Activated CD4-positive, alpha-beta T cell treated with anti-CD3 and anti-CD28 coated beads, Interleukin-2, amount 10 ng/mL, durations not matched to agents 7 days and 5 days (primary cell): ENCODE measurements at places on chromosomes 3 and 15.

- DNase-seq = no peak
These were observed 364.1 kb downstream of the CGGBP1 start for GRCh38 chr3:87694678-87695077.

GRCh38 chr3:62774221-62774620 is 101.0 kb downstream of the CADPS start:
- DNase-seq = no peak

- DNase-seq = no peak
These were observed 130.9 kb upstream of the RASGRP1 start for GRCh38 chr15:38695249-38696108.

DNA sequence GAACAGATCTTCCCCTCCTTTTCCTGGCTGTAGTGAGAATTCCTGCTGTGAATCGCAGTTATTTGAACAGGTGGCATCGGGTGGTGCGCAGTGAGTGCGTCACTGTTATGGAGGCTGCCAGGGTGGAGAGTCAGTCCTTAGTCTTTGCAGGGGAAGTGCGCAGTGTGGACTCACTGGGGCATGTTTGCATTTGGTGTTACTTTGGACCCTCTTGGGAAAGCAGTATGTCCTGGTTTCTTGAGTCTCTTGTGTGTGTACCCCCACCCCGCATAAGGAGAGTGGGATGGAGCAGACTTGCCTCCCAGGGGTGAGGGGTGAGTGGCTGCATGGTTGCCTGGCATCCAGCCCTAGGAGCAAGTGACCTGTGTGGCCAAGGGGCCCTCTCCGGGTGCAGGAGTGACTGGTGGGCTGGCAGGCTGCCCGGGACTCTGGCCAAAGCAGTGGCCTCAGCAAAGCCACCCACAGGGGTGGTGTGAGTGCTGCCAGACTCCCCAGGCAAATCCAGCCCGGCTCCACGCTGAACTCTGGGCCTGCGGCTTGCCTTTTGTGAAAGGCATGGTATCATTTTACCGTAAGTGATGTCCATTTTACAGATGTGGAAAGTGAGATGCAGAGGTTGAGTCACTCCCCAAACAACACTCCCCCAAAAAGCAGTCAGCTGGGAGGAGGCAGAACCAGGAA is 46.4 kb downstream of the DNASE1L3 start:
- no peak for DNase-seq

GRCh38 chr3:65539616-65540015 is 499.1 kb downstream of the MAGI1 start:
- no peak for DNase-seq

DNA sequence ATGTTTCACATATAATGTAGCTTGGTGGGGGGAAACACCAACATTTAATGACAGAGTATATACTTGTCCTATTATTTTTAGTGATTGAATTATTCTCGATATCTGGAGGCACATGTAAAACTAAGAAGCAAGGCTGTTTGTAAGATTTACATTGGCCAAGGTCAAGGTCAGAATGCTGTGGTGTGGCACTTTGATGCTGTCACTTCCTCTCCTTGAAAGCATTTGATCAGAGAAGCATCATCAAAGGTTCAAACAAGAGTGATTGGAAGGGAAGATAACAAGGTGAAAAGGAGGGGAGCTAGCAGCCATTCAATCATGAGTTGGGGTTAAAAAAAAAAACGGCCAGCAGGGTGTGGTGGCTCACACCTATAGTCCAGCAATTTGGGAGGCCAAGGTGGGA is 26.4 kb downstream of the RTF1 start:
- peak; percentile 41 for DNase-seq

DNA sequence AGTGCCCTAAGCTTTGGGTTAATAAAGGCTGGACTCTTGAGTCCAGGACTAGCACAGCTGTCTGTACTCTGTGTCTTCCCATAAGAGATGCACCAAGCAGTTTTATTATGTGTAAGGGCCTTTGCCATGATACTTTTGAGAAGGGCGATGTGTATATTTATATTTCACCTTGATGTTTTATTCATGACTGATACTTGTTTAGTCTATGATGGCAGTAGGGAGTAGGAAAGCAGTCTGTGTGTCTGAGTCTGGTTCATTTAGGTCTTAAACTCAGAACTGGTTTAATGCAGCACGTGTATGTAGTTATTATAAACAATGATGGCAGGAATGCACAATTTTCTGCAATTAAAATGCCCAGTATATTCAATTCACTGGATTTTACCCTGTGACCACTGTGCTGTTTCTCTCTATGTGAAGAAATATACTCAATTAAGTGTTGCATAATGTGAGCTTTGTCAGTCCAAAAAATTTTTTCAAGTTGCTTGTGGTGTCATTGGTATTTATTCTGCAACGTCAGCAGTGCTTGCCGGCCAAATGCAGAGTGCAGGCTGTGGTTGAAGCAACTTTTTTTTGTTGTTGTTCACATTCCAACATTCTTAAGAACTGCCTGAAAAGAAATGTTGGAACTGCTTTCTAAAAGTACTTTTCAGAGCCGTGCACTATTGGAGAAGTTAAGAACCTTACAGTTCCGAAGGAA is 423.7 kb upstream of the SEMA6D start:
- no peak for DNase-seq

- DNase-seq = no peak
These were observed 436.9 kb upstream of the TGFBR2 start for GRCh38 chr3:30169487-30169886.

DNA sequence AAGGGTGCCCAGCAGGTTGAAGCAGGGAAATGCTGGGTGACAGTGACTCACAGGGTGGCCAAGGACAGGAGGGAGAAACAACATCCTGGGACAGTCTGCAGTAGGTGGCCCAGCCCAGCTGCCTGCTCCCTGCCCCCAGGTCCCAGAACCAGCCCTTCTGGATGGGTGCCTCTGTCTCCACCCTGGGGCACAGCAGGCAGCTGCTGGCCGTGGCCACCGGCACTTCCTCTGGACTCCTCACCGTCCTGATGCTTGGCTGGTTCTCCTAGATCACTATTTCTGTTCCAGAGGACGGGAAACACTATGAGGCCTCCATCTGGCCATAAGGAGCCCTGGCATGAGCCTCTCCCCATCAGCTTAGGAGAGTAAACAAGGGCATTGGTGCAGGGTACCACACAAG is 258.9 kb downstream of the XXYLT1 start:
- DNase-seq = no peak

DNA sequence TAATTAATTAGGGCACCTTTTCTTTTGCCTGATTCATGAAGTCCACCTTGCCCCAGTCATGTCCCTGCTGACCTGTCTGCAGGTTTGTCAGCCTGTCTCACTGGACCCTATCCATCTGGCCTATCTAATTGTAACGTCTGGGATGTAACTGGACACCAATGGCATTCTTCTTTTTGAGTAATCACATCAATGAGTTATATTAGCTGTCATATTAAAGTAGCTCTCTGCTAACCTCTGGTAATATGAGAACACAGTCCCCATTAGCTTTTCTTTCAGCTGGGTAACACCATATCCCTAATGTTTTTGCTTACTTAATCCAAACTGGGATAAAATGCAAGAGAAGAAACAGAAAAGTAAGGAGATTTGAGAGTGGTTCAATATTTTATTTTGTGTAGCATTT is 166.2 kb upstream of the VEPH1 start:
- DNase-seq = no peak

DNA sequence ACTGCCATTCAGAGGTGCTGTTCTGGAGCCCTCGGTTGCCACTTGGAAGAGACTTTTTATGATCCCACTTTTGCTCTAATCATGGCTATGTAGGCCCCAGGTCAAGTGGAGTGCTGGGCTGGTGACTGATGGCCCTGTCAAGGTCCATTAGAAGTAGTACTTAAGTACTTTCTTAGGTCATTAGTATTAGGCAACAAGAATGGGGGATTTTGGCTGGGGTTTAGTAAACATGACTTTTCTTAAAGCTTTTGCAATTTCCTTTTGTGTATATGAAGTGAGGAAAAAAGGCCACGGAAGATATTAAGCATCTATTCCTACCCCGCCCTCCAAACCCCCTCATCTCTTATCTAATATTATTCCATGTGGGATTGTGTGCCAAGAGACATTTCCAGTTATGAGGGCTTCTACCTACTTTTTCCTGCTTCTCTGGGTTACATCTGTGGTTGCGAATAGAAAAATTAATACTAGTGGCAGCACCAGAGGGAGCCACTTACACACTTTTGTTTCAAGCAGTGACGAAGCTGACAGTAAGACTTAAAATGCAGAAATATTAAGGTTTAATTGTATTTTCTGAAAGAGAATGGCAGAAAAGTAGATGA is 13.9 kb downstream of the NLGN1 start:
- no peak for DNase-seq

DNA sequence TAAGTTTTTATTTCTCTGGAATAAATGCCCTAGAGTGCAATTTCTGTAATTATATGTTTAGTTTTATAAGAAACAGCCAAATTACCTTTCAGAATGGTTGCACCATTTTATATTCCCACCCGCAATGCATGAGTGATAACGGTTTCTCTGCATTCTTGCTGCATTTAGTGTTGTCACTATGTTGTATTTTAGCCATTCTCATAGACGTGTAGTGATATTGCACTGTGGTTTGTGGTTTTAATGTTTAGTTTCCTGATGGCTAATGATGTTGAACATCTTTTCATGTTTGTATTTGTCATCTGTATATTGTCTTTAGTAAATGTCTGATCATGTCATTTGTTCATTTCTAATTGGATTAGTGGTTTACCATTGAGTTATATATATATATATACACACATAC is 73.0 kb upstream of the GOLIM4 start:
- no peak for DNase-seq

DNA sequence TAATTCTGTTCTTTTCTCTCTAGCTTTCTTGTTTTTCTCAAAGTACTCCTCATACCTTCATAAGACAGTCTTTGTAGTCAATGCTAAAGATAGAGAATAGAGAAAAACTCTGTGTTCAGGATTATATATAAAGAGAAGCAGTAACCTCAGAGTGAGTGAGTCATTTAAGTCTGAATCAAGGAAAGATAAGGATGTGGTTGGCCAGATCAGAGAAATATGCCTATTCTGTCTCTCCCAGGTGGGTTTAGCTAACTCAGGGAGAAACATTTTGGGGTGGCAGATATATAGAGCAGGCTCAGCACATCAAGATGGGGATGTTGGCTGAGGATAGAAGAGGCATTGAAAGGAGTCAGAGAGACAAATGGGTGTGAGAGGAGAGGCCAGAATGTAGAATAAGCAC is 31.4 kb downstream of the GTF2E1 start:
- DNase-seq = peak; percentile 12

- peak; percentile 40 for DNase-seq
These were observed 655 bp downstream of the CYFIP1 start for GRCh38 chr15:22979238-22980188.

GRCh38 chr3:28042095-28042635 is 199.3 kb upstream of the CMC1 start:
- DNase-seq = no peak

DNA sequence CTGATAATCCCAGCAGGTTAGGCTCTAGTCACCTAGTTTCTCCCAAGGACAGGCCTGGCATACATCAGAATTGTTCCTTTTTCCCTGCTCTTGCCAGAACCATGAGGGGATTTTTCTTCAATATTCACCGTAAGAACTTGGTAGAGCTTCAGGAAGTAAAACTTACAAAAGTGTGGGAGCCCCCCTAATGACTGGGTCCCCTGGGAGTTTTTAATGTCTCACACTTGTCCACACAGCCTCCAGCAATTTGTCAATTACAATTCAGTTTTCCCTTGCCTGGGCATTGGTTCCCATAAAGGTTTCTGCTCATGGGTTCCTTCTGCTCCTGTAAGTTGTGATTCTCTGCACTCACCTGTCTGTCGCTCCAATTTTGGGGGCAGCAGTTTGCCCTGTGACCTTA is 28.5 kb downstream of the LHFPL4 start:
- DNase-seq = no peak

DNA sequence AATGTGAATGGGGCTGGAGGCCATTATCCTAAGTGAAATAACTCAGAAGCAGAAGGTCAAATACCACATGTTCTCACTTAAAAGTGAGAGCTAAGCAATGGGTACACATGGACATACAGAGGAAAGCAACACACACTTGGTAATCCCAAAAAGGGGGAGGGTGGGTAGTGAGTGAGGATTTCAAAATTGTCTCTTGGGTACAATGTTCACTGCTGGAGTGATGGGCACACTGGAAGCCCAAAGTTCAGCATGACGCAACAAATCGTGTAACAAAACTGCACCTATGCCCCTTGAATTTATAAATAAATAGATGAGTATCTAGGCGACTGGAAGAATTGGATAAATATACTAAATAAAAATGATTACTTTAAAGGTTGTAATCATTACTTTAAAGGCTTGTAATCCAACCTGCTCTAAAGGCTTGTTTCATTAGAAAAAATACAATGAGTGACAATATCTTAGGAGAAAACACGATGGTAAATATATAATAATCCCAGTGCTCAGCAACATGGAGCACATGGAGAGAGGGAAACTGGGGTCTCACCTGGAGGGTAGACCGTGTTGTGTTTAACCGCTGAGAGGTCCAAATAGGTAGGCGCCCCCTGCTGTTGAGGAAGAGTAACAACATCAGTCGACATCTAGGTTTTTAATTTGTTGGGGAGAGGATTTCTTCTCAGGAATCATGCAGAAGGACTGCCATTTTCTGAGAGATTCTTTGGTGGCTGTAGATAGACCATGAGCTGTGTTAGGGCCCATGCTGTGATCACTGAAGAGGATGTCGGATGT is 78.5 kb upstream of the ROBO1 start:
- no peak for DNase-seq

DNA sequence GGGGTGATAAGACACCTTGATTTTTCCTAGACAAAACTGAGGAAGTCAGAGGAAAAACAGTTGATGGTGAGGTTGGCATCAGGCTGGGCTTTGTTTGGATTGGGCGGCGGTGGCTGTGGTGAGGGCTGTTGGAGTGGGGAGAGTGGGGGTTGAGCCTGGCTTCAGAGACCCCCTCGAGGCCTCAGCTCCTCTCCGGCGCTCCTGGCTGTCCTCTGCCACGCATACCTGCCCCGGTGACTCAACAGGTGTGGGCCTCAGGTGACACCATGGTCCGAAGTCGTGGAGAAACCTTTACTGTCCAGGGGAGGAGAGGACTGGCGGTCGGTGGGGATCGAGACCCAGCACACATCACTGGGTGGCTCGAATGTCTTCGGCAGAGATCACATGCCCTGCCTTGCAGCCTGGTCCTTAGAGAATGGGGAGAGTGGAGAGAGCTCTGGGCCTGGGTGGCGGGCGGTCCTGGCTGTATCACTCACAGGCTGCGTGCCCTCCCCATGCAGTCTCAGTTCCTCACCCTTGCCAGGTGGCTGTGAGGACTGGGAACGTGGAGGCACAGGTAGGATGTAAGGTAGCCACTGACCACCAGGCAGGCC is 2.6 kb downstream of the APBA2 start:
- DNase-seq = no peak

GRCh38 chr3:11660242-11660641 is 16.5 kb upstream of the VGLL4 start:
- no peak for DNase-seq

- DNase-seq = no peak
These were observed 13.7 kb downstream of the CCR8 start for GRCh38 chr3:39343076-39343717.
